ENCODE measurements at places on chromosomes 12 and 14.

DNA sequence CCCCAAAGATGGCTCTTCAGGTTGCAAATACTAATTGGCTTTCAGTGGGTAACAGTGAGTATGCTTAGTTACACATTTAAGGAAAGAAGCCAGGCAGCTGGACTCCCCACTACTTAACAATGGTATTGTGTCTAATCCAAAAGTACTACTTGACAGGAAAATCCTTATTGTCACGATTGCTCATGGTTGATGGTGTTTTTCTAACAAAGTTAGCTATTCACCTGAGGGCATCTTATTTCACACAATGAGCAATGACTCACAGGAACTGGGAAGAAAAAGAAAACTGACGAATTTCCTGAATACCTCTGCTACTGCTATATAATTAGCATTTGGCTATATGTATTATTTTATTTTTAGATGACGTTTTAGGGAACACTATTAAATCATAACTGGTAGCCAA, 33.4 kb upstream of the ALG10 start:
- no peak for DNase-seq

DNA sequence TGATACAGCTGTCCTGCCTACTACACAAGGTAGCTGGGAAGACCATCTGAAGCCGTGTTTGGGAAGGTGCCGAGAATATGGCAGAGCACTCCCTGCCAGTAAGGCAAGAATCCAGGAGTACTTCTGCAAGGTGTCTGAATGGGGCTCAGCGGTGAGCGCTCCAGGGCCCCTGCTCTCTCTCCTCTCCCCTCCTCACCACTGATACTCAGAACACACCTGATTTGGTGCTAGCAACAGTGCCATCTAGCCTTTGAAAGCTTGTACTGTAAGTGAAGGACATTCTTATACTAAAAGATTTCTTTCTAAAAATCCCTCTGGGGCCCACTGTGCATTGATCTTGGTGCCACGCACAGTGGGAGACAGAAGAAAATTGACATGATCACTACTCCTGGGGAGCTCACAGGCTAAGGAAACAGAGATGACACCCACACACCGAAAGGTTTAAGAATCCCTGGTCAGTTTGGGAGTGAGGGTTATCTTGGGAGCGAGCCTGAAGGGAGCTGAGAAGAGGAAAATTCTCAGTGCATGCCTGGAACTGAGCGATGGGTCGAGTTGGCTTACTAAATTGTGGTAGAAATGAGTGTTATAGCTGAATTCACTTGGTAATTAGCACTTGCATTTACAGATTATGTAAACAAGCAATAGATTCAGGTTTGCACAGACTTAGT, 216.9 kb downstream of the NTF3 start:
- DNase-seq: no peak

DNA sequence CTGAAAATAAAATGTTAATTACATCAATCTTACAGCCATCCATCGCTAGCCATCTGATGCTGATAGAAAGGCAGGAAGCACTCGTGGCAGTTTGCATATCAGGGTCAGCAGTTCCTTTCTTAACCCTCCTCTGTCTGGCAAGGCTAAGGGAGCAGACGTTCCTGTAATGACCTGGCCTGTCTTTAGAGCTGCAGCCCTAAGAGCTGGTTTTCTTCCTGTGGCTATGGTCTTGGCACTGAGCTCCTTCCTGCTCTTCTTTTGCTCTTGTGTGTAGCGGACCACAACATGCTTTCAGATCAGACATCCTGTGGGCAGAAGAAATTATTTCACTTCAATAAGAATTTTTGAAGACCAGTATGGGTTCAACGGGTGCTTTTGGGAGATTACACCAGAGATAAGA, 170.4 kb downstream of the DAD1 start:
- no peak for DNase-seq

GRCh38 chr12:84222841-84223240, 689.8 kb downstream of the SLC6A15 start:
- DNase-seq: no peak

GRCh38 chr14:65486863-65487262, 74.3 kb downstream of the FUT8 start:
- no peak for DNase-seq

GRCh38 chr14:104686624-104687517, 2.5 kb upstream of the INF2 start:
- DNase-seq: no peak

GRCh38 chr12:45268672-45269411, 52.9 kb downstream of the ANO6 start:
- peak; percentile 46 for DNase-seq

DNA sequence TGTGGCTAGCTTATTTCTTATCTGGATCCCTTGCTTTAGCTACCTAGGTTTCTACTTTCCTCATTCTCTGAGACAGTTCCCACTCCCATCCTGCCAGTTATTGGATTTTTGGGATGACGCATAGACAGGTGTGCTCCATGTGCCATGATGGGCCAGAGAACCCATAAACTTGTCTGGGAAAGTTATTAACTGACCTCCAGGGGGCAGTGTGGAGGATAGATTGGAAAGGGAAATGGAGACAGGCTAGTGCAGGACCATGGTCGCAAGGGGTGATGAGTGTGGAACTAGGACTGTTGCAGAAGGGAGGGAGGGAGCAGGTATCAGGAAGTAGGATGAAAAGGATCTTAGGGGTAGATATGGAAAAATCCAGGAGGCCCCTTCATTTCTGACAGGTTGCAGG, 80.3 kb downstream of the ESRRB start:
- DNase-seq: peak; percentile 24

GRCh38 chr14:104320611-104321086, 182.3 kb downstream of the KIF26A start:
- no peak for DNase-seq

DNA sequence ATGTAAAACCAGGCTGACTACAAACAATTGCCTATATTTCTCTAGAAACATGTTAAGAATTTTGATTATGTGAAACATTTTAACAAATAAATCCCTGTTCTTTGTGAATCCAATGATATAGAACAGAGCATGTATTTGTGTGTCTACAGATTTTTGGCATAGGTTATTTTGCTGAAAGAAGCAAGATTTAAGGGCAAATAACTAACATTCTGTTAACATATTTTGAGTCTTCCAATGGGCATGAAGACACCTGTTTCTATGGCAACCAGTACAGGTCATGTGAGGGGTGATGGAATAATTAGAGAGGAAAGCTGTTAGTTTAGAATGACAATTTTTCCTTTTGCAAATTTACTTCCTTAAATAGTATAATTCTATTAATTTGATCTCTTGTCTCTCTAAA, 8.8 kb downstream of the ART4 start:
- no peak for DNase-seq

DNA sequence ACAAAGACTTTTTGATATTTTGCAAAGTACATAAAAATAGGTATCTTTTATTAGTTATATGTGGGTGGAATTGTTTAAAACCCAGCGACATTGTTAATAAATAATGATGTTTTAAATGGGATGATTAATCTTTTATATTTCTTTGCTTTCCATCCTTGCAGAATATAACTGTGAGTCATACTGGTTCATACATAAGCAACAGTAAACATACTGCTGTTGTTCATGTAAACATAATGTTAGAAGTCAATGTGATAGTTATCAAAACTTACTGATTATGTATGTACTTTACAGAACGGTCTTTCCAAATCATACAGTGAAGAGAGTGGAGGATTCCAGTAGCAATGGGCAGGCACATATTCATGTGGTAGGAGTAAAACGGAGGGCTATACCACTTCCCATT, 119.8 kb downstream of the ARID2 start:
- DNase-seq: no peak

- no peak for DNase-seq
Observed at GRCh38 chr12:95277139-95277538, 59.5 kb downstream of the VEZT start.

- DNase-seq: no peak
Observed at GRCh38 chr12:25433581-25434325, 119.3 kb downstream of the LMNTD1 start.
